ENCODE measurements at places on chromosomes 11 and 22.
A peak's percentile ranks its signal among the peaks of the same experiment; 100 is the strongest.

- no peak for DNase-seq
These were observed 585.4 kb downstream of the SOX6 start for GRCh38 chr11:15770798-15771414.

- DNase-seq = no peak
These were observed 82.9 kb upstream of the ARHGAP20 start for GRCh38 chr11:110795112-110795624.

GRCh38 chr11:60992842-60993409, 21.4 kb downstream of the CD6 start:
- peak; percentile 17 for DNase-seq

DNA sequence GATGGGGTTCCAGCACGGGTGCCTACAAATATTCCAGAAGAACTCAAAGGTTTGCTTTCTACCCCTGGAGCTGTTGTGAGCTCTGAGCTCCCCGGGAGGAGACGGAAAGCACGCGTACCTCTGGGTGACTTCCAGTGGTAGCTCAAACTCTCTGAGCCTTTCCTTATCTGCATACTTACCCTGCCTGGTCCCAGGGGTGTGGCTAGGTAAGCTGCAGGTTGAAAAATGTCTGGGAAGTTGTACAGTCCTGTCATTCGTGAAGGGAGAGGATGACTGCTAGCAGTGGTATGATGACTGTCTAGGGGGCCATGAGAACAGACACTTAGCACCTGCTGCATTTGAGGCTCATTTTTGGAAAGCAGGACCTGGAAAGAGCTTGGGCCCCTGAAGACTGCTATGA, 111.5 kb downstream of the DSCAML1 start:
- DNase-seq = no peak

DNA sequence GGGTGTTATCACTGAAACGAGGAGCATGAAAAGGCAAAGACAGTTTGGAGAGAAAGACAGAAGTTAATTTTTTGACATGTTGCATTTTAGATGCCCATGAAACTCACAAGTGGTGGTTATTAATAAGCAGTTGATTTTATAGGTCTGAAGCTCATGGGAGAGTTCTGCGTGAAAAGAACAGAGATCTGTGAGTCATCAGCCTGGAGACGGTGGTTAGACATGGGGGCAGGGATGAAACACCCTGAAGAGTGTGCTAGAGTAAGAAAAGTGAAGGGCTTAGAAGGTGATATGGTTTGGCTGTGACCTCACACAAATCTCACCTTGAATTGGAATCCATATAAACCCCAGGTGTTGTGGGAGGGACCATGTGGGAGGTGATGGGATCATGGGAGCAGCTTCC, 289.1 kb upstream of the ISX start:
- DNase-seq = no peak

DNA sequence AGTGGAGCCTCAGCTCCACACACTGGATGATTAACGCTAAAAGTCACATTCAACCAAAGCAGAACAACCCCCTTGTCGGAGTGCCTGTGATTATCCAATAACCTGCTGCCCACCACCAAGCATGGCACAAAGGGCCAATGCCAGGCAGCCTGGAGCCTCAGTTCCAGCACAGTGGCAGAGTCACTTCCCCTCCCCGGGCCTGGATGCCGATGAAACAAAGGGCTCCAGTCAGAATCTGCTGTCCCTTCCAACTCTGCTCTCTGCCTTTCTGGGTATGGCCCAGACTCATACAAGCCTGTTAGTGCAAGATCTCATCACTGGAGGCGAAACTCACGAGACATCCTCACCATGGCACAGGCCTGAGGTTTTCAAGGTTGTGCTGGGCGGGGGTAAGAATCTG, 52.1 kb downstream of the CLTCL1 start:
- no peak for DNase-seq

GRCh38 chr11:14821031-14821430, 71.0 kb downstream of the CYP2R1 start:
- DNase-seq = no peak

DNA sequence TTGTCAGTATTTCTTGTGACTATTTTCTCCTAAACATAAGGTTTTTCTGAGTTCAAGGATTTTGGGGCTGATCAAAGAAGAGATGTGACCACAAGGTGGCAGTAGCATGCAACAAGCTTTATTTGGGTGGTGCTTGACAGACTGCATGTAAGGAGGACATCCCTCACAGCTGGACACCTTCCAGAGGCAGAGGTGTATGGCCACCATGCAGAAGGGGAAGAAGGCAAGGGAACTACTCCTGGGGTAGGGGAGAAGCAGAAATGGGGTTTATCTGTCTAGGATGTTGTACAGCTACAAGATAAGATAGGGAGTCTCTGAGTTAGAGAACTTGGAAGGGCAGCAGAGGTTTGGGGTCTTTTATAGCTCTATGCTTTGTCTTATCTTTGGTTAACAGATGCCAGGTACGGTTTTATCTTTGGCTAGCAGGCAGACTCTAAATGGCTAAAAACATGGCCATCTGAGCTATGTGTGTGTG, 5.1 kb upstream of the BIRC2 start:
- peak; percentile 50 for DNase-seq

DNA sequence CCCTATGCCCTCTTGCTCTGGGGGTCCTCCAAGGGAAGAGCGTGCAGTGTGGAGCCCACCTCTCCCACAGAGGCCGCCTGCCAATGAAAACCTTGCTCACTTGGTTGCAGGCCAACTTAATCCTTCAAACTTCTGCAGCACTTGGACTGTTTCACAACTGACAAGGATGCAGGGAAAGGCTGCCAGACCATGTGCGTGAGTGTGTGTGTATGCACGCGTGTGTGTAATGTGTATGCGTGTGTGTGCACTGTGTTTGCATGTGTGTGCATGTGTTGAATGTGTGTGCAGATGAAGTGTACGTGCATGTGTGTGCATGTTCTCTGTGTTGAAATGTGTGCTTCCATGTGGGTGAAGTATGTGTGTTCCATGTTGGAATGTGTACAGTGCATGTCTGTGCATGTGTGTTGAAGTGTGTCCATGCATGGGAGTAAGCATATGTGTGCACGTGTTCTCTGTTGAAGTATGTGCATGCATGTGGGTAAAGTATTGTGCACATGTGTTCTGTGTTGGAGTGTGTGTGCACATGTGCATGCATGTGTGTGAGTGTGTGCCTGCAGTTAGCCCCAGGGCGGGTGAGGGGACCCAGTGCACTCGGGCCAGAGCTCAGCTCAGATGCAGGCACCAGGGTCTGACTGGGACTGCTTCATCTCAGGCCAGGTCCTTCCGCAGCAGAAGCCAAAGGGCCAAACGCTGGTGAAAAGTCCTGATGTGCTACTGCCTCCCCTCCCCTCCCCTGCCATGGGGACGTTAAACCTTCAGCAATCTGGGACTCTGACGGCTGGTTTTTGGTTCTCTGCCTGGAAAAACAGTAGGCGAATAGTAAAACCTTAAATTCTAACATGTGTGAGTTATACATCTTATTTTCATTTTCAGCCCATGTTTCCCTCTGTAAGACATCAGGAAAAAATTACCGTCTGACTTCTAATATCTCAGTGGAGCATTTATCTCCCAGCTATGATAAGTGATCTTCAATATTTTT, 72.0 kb downstream of the FLI1 start:
- no peak for DNase-seq

GRCh38 chr11:46930089-46930488, 6.5 kb upstream of the CSTPP1 start:
- no peak for DNase-seq

- no peak for DNase-seq
These were observed 26.9 kb downstream of the RASD2 start for GRCh38 chr22:35567351-35568141.

DNA sequence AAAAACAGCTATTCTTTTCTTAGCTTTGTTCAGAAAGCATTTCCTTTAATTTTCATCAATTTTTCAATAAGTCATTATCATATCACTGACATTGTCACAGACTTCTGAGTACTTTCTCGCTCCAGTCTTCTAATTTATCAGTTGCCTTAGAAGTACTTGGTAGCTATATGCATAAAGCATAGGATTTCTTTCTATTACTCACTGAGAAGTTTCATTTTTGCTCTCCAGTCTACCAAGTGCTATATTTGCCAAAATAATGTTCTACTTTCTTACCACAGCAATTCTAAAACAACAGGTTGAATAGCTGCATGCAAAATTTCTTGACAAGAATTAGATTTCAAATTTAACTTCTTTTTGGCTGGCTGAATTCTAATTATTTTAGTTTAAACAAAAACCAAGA, 116.3 kb downstream of the STK33 start:
- DNase-seq = no peak

DNA sequence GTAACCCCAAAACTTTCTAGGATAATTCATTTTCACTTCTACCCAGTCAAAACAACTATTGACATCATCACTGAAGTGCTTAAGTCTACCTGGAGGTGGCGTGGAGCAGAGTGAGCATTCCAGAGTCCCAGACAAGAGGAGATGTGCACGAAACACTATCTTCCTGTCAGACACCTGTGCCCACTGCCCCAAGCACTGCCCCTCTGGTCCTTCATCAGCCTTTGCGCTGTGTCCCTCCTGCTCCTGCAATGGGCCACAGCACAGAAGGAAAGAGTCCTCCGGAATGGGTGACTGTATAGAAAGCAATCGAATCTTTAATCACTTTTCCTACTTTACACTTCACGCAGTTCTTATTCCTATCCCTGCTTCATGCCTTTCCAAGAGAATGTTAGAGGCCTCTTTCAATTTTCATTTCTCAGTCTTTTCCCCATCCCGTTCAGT, 512 bp upstream of the GRIA4 start:
- DNase-seq = no peak

Data from activated naive CD8-positive, alpha-beta T cell treated with anti-CD3 and anti-CD28 coated beads, Interleukin-2, amount 10 ng/mL, durations not matched to agents 7 days and 5 days (primary cell).